ENCODE measurements at places on chromosomes 4 and X. TPM values are rescaled to one million over a fixed set of nuclear protein-coding genes. Genes with fewer than 3 reads are reported as not detected.

Gene RUFY3
- total RNA-seq, result 45.9 TPM

Gene SSX2
- not detected for total RNA-seq

Gene FRMD7
- total RNA-seq, result not detected

Gene SPACA5
- not detected for total RNA-seq

Gene ARX
- not detected for total RNA-seq

Gene ITM2A
- 40.1 TPM for total RNA-seq

Gene GLRA2
- not detected for total RNA-seq
